ENCODE measurements at places on chromosomes 4 and X.

DNA sequence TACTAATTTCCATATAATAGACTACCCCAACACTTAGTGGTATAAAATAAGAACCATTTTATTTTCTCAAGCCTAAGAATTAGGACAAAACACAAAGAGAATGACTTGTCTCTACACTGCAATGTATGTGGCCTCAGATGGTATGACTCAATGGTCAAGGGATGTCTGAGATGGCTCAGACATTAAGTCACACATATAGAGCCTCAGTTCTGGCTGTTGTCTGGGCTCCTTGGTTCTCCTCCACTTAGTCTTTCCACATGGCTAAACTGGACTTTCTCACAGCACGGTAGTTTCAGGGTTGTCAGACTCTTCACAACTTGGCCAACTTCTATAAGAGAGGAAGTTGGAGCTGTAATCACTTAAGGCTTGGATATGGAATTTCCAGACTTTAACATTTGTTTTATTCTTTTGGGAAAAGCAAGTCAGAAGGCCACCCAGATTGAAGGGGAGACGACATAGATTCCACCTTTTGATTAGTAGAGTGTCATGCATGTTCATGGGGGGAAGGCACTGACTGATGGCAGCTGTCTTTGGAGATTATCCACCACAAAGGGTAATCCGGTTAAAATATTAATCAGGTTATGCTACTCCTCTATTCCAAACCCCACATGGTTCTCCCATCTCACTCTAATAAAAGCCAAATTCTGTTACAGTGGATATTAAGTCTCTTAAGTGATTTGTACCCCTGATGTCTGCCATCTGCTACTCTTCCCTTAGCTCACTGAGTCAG lies 9.4 kb downstream of the IL15 start:
- DNase-seq = no peak

- DNase-seq = no peak
These were observed 1851.6 kb upstream of the TENM3 start for GRCh38 chr4:180391613-180392012.

GRCh38 chr4:98671131-98671530 lies 12.7 kb upstream of the TSPAN5 start:
- DNase-seq = no peak

DNA sequence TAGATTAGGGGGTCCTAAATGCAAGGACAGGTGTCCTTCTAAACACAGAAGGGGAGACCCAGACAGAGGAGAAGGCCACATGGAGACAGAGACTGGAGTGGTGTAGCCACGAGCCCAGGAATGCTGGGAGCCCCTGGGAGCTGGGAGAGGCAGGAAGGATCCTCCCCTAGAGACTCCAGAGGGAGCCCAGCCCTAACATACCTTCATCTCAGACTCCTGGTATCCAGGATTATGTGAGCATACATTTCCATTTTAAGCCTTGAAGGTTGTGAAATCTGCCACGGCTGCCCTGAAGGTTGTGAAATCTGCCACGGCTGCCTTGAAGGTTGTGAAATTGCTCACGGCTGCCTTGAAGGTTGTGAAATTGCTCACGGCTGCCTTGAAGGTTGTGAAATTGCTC lies 148.4 kb downstream of the ASMT start:
- no peak for DNase-seq

- DNase-seq = no peak
These were observed 50.6 kb upstream of the PDE5A start for GRCh38 chr4:119679251-119679650.

DNA sequence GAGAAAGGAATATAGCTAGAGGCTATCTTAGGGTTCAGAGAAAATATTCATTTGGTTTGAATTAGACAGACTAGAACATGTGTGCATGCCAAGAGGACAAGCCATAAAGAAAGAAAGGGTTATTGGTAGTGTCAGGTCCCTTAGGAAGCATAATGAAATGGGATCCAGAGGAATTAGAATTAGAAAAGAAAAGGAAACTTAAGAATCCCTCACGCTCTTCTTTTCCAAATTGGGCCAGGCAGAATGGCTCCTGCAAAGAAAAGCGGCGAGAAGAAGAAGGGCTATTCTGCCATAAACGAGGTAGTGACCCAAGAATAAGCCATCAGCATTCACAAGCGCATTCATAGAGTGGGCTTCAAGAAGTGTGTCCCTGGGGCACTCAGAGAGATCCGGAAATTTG lies 4.9 kb upstream of the ABCG2 start:
- DNase-seq = no peak

GRCh38 chr4:12875640-12876243 lies 608.4 kb downstream of the RAB28 start:
- no peak for DNase-seq

GRCh38 chr4:38751341-38752010 lies 31.3 kb downstream of the TLR10 start:
- no peak for DNase-seq

DNA sequence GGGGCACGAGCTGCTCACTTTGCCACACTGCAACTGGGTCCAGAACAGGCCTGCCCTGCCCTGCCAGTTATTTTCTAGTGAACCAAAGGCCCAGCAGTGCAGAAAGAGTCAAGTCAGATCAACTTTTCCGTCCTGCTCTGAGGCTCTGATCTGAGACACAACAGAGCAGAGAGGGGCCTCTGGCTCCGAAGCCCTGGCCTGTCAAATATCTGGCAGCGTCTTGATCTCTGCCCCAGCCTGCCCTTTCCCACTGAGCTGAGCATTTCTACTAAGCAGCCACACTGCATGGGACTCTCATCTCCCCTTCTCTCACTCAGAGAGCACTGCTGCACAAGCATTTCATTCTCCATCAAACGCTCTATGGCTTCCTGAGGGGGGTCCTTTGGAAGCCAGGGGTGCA lies 11.8 kb downstream of the IGFBP7 start:
- no peak for DNase-seq

GRCh38 chr4:15233264-15233597 lies 194.6 kb upstream of the C1QTNF7 start:
- DNase-seq = no peak

DNA sequence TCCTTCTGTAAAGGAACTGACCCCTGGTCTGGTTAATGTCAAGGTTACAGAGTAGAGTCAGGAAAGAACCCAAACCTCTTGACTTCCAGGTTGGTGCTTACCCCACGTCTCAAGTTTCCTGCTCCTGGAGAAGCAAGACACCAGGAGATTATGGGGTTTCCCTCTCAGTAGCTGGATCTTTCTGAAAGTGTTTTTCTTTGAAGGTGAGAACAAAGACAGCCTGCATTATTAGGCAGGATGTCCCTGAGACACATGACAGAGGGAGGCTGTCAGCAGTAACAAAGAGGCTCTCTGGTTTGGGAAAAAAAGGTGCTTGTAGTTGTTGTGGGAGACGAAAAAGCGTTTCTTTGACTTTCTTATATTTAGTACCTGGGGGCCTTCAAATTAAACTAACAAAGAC lies 44.7 kb upstream of the IGFBP7 start:
- no peak for DNase-seq

GRCh38 chrX:120562569-120562926 lies 1.8 kb upstream of the CUL4B start:
- no peak for DNase-seq

DNA sequence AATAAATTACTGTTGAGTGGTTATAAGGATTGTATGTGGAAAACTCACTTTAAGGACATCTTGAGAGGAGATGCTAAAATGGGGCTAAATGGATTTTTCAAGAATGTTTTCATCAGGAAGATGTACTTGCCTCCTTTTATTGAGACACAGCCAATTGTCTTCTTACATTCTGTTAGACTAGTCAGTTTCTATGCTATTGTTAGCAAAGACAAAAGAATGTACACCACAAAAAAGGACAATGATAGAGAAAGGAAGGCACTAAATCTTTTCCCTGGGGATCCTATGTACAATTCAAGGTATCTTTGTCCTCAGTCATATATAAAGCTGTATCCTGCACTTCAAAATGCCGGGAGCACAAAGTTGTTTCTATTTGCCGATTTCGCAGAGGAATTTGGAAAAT lies 42.6 kb downstream of the TMA16 start:
- DNase-seq = no peak

DNA sequence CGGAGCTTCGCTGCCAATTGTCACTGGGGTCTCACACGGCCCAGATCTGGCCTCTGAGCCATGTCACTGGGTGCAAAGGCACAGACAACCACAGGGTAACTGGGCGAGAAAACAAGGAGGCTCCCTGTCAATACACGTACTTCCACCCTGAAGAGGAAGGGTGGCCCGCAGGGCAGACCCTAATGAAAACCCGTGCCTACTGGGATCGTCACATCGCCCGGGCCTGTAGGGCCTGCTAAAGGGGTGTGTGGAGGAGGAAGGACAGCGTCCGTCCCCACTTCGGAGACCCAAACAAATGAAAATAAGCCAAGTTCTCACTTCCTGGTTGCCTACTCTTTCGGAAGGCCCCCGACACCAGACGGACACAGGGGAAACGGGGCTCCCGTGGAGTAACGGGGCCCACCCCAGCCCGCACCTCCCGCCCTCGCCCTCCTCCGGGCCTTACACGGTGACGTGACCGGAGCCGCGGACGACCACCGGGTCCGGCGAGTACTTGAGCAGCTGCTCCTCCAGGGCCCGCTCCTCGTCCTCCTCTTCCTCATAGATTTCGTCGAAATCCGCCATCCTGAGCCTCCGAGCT lies 578 bp downstream of the CHIC2 start:
- no peak for DNase-seq

GRCh38 chrX:99469439-99469838 lies 940.6 kb downstream of the PCDH19 start:
- DNase-seq = no peak

GRCh38 chr4:139060591-139060990 lies 45.0 kb downstream of the NOCT start:
- no peak for DNase-seq

DNA sequence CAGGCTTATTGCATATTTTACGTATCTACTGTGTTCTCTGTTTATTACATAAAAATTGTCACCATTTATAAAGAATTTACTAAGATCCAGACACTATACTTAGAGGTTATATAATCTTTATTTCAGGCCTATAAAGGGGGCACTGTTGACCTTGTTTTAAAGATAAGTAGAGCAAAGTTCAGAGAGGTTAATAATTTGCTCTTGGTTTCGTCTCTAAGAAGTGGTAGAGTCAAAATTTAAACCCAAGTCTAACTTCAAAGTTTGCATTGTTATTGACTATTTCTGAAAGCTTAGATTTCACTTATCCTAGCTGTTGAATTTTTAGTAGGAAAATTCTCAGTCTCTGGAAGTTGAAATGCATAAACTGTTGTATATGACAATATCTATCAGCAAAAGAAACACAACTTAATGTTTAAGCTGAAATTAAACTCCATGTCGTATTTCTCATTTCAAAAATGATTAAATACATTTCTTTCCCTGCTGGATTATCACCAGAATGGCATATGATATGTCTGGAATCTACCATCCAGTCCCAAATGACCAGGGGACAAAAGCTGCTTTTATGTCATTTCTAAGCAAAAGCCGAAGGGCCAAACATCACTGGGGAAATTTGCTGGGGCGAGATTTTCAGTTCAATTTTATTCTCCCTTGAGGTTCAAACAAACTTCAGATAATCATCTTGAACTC lies 138.4 kb downstream of the SLC7A11 start:
- no peak for DNase-seq

- DNase-seq = no peak
These were observed 27.7 kb upstream of the SFRP2 start for GRCh38 chr4:153816542-153816941.

GRCh38 chr4:56641494-56642051 lies 39.5 kb downstream of the HOPX start:
- no peak for DNase-seq

DNA sequence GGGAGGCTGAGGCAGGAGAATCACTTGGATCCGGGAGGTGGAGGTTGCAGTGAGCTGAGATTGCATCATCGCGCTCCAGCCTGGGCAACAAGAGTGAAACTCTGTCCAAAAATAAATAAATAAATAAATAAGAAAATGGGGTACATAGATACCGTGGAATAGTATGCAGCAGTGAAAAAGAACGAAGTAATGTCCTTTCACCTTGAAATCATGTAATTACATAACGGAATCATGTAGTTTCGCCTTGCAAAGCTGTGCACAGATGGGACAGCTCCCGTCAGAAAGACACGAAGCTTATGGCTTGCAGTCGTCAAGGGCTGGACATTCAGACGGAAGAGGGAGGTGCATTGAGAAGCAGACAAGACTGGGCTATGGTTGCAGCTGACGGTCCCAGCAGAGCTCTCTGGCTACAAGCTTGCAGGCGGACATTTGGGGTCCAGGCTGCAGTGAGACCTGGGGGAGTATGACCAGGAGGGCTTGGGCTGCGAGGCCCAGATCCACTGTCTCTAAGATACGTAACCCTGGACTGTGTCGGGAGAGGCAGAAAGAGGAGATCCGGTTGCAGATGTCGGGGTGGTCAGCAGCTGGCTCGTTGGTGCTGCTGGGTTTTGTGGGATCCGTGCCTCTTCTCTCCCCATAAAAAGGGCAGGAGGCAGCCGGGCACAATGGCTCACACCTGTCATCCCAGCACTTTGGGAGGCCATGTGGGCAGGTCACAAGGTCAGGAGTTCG lies 6.2 kb upstream of the P2RY8 start:
- DNase-seq = no peak

DNA sequence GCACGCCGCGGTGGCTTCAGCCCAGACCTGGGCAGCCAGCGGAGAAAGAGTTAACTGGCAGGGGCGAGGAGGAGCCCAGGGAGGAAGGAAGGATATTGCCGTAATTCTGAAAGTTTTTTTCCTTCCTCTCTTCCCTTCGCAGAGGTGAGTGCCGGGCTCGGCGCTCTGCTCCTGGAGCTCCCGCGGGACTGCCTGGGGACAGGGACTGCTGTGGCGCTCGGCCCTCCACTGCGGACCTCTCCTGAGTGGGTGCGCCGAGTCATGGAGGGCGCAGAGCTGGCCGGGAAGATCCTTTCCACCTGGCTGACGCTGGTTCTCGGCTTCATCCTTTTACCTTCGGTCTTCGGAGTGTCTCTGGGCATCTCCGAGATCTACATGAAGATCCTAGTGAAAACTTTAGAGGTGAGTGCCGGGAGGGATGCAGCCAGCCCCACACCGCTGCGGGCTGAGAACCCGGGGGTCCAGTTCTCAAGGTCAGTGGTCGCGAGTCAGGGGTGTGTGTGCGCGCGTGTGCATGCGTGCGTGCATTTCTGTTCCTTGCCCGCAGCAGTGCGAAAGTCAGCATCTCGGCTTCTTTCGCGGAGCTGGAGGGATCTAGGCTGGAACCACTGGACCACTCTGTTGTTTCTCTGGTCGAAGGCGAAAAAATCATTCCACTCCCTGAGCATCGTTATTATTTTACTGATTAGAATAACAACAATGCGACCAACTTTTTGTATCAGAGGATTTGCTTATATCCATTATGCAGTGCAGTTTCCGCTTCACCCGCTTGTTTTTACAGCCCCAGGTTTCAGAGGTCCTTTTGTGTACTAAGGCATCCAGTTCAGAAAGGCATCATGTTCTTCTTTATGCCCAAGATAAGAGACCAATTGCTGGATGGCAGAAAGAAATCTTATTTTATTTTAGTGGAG lies 709 bp downstream of the GPAT3 start:
- DNase-seq = no peak
